Activated T-helper 1 cell treated with anti-CD3 and anti-CD28 coated beads, Interleukin-12 subunit alpha, Interleukin-12 subunit beta, Interleukin-2, Interleukin-4 antibody, amounts not matched to agents 30 ng/mL and 10 ng/mL and 1 ng/mL, durations not matched to agents 14 hours and 24 hours and 36 hours (primary cell): ENCODE measurements at places on chromosomes 2 and 18. TPM values are rescaled to one million over a fixed set of nuclear protein-coding genes. Genes with fewer than 3 reads are reported as not detected.

The CRYGD gene
- not detected in 2 replicates for total RNA-seq

The TET3 gene
- total RNA-seq, result 19.2 and 20.5 TPM in 2 replicates

The GKN1 gene
- not detected in 2 replicates for total RNA-seq

The MSH6 gene
- 123 and 128 TPM in 2 replicates for total RNA-seq

DNA sequence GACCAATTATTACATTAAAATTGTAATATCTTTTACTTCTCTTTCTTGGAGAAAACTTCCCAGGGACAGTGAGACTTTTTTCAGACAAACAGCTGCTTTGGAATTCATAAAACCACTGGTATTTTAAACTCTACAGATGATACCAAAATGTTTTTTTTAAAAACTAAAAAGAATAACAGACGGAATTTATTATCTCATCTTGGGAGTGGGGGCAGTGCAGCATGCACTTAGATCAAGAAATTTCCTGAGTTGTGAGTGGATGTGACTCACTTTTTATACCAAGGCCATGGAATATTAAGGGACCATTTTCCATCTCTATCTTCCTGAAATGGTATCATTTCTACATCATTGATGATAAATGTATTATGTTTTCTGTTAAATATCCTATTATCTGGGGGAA, 422.8 kb upstream of the HNRNPA3 start:
- no peak for DNase-seq

- no peak for DNase-seq
These were observed 213.8 kb downstream of the DSC3 start for GRCh38 chr18:30828700-30829099.

DNA sequence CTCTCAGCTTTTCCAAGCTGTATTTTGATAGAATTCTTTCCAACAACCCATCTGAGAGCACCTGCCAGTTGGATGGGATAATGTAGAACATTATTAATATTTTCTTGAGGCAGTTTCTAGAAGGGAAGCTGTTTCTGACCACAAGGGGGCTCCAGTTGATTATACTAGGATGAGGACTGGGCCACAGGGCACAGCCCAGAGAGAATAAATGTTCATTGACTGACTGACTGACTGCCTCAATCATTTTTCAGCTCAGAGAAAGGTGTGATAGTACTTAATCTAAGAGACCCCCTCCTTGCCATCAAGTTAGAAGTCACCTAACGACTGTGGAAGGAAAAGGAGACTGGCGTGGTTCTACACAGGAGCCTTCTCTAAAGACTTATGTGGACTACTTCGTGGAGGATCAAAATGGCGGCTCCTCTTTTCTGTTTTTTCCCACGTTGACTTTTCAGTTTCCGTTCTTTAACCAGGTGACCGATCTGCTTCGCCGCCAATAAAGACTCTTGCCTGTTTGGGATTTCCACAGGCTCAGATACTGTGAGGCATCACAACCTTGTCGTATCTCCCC, 31.9 kb upstream of the CREG2 start:
- DNase-seq, result peak; percentile 52

GRCh38 chr2:203501873-203502272, 33.2 kb downstream of the RAPH1 start:
- no peak for DNase-seq

- no peak for DNase-seq
These were observed 22.0 kb upstream of the STPG4 start for GRCh38 chr2:47177043-47177565.
